Hematopoietic multipotent progenitor cell treated with erythropoietin and hydrocortisone succinate and interleukin-3 and kit ligand, for 8 days (in vitro differentiated cells): ENCODE measurements at places on chromosomes 11 and 22.

DNA sequence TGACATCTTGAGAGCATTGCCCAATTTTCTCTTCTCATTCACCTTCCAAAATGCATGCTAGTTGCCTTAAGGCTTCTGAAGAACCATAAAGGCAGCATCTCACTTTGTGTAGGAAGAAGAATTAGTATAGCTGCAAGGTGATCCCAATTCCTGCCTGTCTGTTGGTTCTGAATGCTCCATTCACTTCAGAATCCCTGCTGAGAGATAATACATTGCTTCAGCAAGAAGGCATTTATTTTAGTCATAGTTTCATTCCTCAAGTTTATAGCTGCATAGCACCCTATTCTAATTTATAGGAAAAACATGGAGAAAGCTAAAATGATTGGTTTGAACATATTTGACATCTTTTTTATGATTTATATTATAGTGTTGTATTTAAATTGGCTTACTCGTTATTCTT, 181.3 kb downstream of the METTL15 start:
- no peak for DNase-seq

- DNase-seq = no peak
These were observed 24.4 kb downstream of the HORMAD2 start for GRCh38 chr22:30104501-30105156.

DNA sequence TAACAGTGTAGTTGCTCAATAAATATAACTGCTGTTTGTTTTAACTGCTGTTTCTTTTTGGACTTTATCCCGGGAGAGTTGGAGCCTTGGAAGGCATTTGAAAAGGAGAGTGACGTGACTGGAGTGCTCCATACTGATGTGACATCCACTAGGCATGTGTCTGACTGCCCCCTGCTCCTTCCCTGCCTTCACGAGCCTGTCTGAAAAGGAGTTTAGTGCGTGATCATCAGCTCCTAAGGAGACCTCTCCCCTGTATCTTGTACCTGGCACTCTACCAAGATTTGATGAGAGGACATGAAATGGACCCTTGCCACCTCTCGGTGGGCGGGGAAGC, 22.9 kb downstream of the ZBTB16 start:
- no peak for DNase-seq

DNA sequence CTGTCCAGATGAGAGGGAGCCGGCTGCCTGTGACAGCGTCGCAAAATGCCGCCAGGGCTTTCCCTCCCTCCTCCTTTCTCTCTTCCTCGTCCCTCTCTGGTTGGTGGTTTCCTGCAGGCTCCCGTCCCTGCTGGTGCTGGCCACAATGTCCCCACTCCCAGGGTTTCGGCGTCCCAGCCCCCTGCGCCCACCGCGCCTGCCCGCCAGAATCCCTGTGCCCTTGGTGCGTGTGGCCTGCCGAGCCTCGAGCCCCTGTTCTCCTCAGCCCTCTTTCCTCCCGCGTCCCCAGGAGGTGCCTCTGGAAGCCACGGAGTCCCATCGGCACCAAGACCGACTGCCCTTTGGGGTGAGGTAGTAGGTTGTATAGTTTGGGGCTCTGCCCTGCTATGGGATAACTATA, 37.9 kb upstream of the PPARA start:
- DNase-seq = no peak
